ENCODE measurements at places on chromosomes 16 and 17.

DNA sequence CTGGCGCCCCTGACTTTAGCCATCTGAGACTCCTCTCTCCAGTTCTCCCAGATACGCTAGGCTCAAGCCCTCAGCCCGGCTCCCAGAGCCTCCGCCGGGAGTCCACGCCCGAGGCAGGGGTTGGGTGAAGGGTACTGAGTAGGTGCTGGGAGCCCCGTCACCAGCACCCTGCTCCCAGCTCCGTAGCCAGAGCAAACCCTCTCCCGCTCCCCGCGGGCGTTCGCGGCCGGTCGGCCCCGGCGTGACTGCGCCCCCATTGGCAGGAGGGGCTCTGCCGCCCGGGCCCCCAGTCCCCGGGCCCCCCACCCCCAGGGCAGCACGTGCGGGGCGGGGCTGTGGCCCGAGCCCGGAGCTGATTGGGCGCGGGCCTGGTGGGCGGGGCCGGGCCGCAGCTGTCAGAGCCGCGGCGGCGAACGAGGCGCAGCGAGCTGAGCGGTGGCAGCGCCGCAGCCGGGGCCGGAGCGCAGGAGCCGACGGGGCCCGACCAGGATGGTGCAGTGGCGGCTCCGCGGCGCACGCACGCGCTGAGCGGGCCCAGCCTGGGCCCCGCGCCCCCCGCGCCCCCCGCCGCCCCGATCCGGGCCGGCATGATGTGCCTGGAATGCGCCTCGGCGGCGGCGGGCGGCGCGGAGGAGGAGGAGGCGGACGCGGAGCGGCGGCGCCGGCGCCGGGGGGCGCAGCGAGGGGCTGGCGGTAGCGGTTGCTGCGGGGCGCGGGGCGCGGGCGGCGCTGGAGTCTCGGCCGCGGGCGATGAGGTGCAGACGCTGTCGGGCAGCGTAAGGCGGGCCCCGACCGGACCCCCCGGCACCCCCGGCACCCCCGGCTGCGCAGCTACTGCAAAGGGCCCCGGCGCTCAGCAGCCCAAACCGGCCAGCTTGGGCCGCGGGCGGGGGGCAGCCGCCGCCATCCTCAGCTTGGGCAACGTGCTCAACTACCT lies at the start of gene SPNS2:
Gene SPNS2 (plus strand): TSS at position 421 of the 937 bp plus-strand sequence. CDS start 167 bp downstream, at position 588.
- peak; percentile 52 for DNase-seq

DNA sequence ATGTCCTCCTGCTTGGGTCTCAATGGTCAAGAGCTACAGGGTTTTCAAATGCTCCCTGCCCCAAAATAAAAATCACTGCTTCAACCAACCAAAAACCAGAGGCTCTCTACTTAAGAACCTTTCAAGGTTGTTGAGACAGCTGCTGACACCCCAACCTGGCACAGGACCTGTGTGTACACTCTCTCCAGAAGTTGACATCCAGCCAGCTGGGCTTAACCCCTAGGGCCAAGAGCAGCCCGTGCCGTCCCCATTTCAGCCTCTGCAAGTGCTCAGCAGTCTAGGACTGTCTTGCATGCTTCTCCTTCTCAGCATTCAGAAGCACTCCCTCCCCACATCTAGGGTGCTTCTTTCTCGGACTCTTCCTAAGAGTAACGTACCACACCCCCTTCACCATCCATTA lies 59.0 kb upstream of the TRAP1 start:
- DNase-seq = no peak

- no peak for DNase-seq
Measured at GRCh38 chr17:7122381-7122780, 7.8 kb upstream of the ASGR2 start.

DNA sequence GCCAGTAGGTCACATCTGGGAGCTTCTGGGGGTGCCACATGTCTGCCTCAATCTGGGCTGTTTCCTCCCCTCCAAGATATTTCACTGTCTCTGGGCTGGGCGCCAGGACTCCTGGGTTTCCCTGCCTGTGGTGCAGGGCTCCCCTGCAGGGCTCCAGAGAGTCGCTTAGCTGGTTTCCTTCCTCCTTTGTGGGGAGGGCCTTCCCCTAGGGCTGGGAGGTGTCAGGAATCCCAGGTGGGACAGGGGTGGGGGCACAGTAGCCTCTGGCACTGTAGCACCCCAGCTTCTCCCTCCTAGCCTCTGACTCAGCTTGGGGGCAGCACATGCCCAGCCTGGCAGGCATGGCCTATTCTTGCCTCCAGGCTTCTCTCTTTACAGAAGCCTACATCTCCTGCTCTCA lies 2.6 kb downstream of the RARA start:
- DNase-seq = no peak

DNA sequence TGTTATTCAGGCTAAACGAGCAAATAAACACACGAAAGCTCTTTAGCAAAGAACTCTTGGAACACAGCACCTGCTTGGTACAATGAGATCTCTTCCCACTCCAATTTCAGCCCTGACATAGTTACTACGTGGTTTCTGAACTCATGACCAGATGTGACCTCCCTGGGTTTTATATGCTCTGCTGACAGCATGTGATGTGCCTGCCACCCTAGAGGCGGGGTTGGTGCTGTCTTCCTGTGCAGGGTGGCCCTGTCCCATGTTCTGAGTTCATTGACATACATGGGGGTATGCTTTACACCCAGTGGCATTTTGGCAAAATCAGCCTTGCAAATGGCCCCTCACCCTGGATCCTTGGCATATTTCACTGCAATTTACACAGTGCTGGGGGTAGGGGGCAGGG lies 475.3 kb upstream of the ZFHX3 start:
- DNase-seq = no peak

DNA sequence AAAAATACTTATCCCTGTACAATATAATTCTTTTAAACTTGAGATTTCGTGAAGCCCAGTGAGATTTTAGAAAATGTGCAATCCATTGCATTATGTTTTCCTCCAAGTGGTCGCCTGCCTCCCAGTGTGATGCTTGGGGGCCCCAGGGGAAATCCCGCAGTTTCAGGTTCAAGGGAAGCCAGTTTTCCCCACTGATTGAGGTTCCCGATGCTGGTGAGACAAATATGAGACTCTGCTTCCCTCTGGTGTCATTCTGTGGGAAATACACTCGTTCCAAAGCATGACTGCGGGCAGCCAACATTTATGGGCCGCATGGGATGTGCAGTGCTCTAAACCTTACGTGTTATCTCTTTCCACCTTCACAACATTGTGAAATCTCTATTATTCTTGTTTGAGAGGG lies 200.8 kb downstream of the PRKCB start:
- DNase-seq = peak; percentile 15

DNA sequence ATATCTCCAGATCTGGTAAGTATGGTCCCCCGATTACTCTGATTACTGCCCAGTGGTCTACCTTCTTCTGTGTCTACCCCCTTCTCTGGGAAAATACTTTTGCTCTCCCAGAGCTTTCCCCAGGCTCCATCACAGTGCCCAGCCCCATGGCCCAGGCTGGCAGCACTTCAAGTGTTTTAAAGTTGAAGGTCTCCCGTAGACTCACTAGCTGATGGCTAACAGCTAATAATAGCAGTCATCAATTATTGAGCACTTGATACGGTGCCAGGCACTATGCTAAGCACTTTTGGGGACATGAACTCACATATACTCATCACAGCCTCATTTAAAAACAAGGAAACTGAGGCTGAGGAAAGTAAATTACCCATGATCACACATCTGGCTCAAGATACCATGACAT lies 33.4 kb downstream of the DCUN1D3 start:
- no peak for DNase-seq

GRCh38 chr17:50277357-50277754 lies 3.1 kb downstream of the TMEM92 start:
- no peak for DNase-seq

- DNase-seq = no peak
Measured at GRCh38 chr17:66690166-66690565, 144.8 kb upstream of the CACNG5 start.

GRCh38 chr17:40484285-40484972 lies 17.0 kb downstream of the TNS4 start:
- no peak for DNase-seq

GRCh38 chr17:76560877-76561221 lies 21.0 kb downstream of the PRCD start:
- DNase-seq = no peak

DNA sequence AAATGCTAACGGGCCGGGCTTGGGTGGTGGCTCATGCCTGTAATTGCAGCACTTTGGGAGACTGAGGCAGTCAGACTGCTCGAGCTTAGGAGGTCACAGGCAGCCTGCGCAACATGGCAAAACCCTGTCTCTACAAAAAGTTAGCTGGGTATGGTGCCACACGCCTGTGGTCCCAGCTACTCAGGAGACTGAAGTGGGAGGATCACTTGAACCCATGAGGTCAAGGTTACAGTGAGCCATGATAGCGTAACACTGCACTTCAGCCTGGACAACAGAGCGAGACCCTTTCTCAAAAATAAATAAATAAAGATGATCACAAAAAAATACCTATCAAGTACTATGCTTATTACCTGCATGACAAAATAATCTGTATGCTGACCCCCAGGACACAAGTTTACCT lies 46.3 kb upstream of the INTS2 start:
- DNase-seq = no peak

- DNase-seq = no peak
Measured at GRCh38 chr17:72635034-72635635, 457.4 kb downstream of the SLC39A11 start.

GRCh38 chr16:1689853-1690252 lies 11.8 kb downstream of the JPT2 start:
- no peak for DNase-seq

DNA sequence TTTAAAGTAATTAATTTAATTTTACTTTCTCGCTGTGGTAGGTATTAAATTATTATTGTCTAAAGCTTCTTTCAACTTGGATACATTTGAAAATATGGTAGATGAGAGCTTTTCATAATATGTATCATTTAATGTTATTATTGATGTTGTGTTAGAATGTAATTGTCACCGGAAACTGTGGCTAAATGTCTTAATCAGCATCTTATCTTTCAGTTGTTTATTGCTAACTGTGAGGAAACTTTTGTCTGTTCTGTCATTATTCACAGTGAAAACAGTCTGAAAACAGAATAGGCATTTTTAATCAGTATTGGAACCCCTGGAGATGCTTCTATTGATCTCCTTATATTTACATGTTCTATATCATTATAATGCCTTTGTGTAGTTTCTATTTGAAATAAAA lies 120.7 kb downstream of the STXBP4 start:
- no peak for DNase-seq

GRCh38 chr17:17713839-17714238 lies 32.6 kb downstream of the RAI1 start:
- no peak for DNase-seq

- DNase-seq = no peak
Measured at GRCh38 chr16:54422569-54422978, 136.0 kb upstream of the IRX3 start.

- DNase-seq = no peak
Measured at GRCh38 chr17:45234641-45235415, 13.1 kb downstream of the FMNL1 start.

- no peak for DNase-seq
Measured at GRCh38 chr17:29715680-29716079, 93.0 kb upstream of the CORO6 start.

DNA sequence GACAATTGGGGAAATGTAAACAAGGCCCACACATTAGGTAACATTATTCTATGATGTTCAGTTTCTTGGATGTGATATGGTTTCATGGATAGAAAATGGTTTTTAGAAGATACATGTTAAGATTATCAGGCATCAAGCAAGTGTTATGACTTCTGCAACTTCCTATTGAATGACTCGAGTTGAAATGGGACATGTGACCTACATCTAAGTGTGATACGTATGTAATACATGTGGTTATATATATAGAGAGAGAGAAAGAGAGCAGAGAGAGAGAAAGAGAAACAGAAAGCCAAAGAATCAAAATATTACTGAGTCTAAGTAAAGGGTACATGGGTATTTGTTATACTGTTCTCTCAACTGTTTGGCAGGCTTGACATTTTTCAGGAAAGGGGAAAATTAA lies 1.7 kb downstream of the TMEM170A start:
- DNase-seq = no peak

- DNase-seq = no peak
Measured at GRCh38 chr17:41544491-41544892, 16.4 kb upstream of the KRT19 start.

GRCh38 chr16:66469291-66469946 lies 42.3 kb downstream of the BEAN1 start:
- DNase-seq = no peak

GRCh38 chr16:14121872-14122271 lies 50.8 kb downstream of the MRTFB start:
- no peak for DNase-seq

- DNase-seq = no peak
Measured at GRCh38 chr17:2770129-2770528, 20.7 kb upstream of the CCDC92B start.

GRCh38 chr17:1607971-1608320 lies 20.7 kb downstream of the SLC43A2 start:
- no peak for DNase-seq

GRCh38 chr17:4710693-4711634 lies 532 bp downstream of the ARRB2 start:
- DNase-seq = peak; percentile 27

DNA sequence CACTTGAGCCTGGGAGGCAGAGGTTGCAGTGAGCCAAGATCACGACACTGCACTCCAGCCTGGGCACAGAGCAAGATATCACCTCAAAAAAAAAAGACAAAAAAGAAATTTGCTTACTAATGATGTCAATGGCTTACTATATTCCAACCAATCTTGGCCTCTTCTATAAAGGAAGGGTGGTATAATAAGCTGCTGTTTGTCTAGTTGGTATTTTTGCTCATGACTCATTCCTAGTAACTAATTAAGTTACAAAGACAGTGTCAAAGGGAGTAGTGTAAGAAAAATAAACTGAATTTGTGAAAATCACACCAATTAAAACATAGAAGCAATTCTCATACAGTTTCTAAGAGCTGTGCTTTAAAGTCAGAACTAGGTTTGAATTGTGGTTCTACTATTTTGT lies 82.5 kb downstream of the NLK start:
- no peak for DNase-seq

DNA sequence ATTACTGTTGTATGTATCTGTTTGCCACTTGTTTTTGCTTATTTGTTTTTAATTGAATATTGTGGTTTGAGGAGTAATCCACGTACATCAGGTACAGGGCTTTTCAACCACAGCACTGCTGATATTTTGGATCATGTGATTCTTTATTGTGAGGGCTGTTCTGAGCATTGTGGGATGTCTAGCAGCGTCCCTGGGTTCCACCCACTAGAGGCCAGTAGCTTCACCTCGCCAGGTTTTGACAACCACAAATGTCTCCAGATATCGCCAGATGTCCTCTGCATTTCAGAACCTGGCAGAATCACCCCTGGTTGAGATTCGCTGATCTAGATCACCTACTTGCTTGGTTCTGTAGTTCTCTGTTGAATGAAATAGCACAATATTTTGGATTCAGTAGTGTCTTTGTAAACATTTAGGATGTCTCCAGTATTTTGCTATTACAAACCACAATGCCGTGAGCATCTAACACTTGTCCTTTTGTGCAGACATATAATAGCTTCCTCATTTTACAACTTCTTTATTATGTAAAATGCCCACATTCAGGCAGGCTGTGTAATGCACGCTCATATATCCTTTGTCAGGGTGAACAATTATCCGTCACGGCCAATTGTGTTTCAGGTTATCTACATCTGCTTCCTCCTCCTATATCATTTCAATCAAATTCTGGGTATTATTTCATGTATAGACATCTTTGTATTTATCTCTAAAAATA lies 380.3 kb downstream of the SNX29 start:
- DNase-seq = no peak

- DNase-seq = no peak
Measured at GRCh38 chr17:7046127-7046724, 2.3 kb upstream of the SLC16A11 start.

- DNase-seq = no peak
Measured at GRCh38 chr17:67253384-67253783, 8.4 kb upstream of the HELZ start.

GRCh38 chr16:11524098-11524760 lies 62.5 kb downstream of the LITAF start:
- no peak for DNase-seq

All from stimulated activated CD4-positive, alpha-beta T cell treated with anti-CD3 and anti-CD28 coated beads, Interleukin-2, amount 100 ng/mL, for 4 hours (primary cell).